ENCODE measurements at places on chromosomes 11 and 22.
A peak's percentile ranks its signal among the peaks of the same experiment; 100 is the strongest.

DNA sequence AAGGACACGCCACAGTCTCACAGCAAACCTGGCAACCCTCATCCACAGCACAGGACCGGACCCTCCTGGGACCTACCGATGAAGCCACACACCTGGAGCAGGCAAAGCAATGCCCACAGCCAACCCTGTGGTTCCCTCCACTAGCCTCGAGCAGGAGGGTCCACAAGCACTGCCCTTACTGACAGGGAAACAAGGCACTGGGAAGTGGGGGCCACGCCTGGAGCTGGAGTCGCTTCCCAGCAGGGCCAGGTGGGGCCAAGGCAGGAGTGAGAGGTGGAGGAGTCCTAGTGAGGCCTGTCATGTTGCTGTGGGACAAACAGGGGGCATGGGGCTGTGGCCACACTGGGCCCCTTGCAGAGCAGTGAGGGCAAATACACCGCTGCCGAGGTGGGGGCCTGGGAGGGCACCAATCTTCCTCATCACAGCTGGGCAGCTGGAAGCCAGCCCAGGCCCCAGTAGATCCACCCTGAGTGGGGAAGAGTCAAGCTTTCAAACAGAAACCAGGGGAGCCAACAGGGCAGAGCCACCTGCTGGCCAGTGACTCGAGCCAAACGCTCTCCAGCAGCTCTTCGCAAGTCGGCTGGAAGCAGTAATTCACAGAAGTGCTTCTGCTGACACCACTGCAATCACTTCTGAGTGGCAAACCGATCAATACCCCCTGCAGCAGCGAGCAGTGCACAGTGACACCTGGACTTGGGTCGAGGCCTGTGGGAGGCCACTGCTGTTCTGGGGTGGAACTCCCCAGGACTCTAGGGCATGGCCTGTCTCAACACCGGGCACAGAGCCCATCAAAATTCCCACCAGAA lies 13.7 kb downstream of the SULT4A1 start:
- DNase-seq: no peak

GRCh38 chr11:14248580-14248981 lies 110.4 kb downstream of the RRAS2 start:
- peak; percentile 52 for DNase-seq

- no peak for DNase-seq
These were observed 35.0 kb downstream of the HIRA start for GRCh38 chr22:19396561-19396933.

- peak; percentile 24 for DNase-seq
These were observed 74.6 kb upstream of the TEAD1 start for GRCh38 chr11:12599408-12600143.

- DNase-seq: peak; percentile 60
These were observed 2.1 kb downstream of the METTL15 start for GRCh38 chr11:28110108-28110820.

DNA sequence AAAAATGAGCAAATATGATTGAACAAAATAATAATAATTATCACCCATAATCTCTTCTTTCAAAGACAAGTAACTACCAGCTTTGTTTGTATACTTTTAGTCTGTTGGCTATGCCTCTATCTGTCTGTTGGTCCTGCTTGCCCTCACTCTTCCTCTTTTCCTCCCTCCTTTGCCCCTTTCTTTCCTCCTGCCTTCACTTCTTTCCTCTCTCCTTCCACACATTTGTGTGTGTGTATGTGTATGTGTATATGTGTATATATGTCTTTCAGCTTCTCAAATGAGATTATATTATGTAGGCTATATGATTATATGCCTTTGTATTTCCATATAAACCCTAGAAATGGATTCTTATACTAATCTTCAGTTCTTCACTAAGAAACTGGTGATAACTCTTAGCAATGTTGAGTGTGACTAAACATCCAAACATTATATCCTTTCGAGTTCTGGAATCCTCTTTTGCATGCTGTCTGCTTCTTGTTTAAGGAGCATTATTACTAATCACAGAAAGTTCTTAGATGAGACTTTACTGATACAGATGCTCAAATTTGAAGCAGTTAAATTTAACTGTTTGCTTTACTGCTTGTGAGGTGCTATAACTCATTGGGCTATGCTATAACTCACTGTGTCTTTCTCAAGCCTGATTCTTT lies 219.1 kb downstream of the TMEM135 start:
- DNase-seq: no peak

DNA sequence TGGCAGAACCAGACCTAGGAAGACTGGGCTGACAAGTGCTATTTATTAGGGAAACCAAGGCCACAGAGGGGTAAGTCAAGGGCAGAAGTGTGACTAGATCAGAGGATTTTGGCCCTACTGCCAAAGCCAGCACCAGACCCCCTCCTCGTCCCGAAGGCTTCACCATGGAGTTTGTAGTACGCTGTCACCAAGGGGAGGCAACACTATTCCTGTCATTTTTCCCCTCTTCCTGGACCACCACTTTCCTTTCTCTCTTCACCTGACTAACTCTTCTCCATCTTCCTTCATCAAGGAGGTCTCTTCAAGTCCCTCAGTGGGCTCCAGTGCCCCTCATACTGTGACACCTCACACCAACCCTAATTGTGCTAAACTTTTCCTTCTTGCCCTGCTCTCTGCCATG lies 34.9 kb downstream of the MN1 start:
- DNase-seq: no peak

- peak; percentile 47 for DNase-seq
These were observed 9.0 kb upstream of the MARK2 start for GRCh38 chr11:63829823-63830489.

GRCh38 chr11:49208006-49208721 lies at the start of gene FOLH1:
Gene FOLH1 (minus strand): TSS chr11:49208602. CDS start chr11:49208409, 193 bp downstream.
- peak; percentile 69 for DNase-seq

- DNase-seq: no peak
These were observed 4.2 kb upstream of the PPP6R2 start for GRCh38 chr22:50338860-50339462.
